Stimulated activated CD4-positive, alpha-beta T cell treated with anti-CD3 and anti-CD28 coated beads, Interleukin-12 subunit alpha, Interleukin-12 subunit beta, amount 100 ng/mL, for 4 hours (primary cell): ENCODE measurements at places on chromosomes 2 and 18.

GRCh38 chr18:50830544-50830943 is 10.7 kb upstream of the MRO start:
- DNase-seq: no peak

- peak; percentile 36 for DNase-seq
Measured at GRCh38 chr2:170770008-170770605, at the start of gene ERICH2. ERICH2 (plus strand) TSS chr2:170770378; CDS start chr2:170770682, 304 bp downstream.

- no peak for DNase-seq
Measured at GRCh38 chr2:130892793-130893785, 56.4 kb downstream of the ARHGEF4 start.

DNA sequence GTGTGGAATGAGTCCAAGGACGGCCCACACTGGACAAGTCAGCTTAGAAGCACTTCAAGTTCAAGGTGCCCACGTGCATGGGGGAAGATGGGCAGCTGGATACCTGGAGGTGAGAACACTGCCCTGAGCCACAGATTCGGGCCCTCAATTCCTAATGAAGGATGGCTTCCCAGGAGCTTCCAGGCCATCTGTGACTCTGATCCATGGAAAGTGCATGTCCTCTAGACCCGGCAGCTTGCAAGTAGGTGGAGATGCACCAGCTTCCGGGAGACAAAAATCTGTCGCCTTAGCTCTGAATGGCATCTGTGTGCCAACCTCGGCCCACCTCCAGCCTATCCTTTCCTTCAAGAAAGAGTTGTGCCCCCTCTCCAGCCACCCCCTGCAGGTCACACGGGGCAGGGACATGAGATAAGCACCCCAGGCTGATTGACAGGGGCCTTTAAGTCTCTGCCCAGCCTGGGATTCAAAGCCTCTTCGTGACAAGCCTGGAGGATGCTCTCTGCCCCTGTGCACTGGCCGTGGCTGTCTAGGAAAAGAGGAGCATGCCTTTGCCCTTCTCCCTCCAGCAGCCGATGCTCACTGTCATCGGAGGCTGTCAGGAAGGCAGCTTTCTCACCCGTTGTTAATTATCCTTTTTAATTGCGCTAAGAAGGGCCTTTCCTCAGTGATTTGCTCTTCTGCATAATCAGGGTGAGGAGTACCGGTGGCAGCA is 65.5 kb downstream of the BIN1 start:
- DNase-seq: no peak

GRCh38 chr2:43293744-43294695 is 67.6 kb upstream of the ZFP36L2 start:
- DNase-seq: peak; percentile 5

DNA sequence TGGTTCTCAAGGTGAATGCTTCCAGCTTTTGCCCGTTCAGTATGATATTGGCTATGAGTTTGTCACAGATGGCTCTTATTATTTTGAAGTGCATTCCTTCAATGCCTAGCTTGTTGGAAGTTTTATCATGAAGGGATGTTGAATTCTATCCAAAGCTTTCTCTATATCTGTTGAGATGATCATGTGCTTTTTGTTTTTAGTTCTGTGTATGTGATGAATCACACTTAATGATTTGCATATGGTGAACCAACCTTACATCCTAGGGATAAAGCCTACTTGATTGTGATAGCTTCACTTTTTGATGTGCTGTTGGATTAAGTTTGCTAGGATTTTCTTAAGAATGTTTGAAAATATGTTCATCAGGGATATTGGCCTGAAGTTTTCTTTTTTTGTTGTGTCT is 112.1 kb downstream of the MBD2 start:
- no peak for DNase-seq

- no peak for DNase-seq
Measured at GRCh38 chr2:240278661-240279060, 138.2 kb upstream of the OTOS start.
